ENCODE measurements at places on chromosomes 16 and 17. TPM values are rescaled to one million over a fixed set of nuclear protein-coding genes. Genes with fewer than 3 reads are reported as not detected.

The SNRNP25 gene
- total RNA-seq = 38.9 TPM

The HBM gene
- total RNA-seq = not detected

The RAMP2 gene
- 0.58 TPM for total RNA-seq

The NAA38 gene
- total RNA-seq = 65.7 TPM

The CETP gene
- total RNA-seq = 0.56 TPM

The GRAPL gene
- total RNA-seq = not detected

The CCDC144A gene
- 5.0 TPM for total RNA-seq

The NACA2 gene
- not detected for total RNA-seq

The LGALS9 gene
- total RNA-seq = 2.5 TPM

The OTOP3 gene
- total RNA-seq = not detected

The SPATA32 gene
- under 0.01 TPM for total RNA-seq

The PRAC1 gene
- total RNA-seq = not detected

The CD68 gene
- total RNA-seq = 7.5 TPM

The DYNLRB2 gene
- total RNA-seq = 1.7 TPM
